Forelimb muscle (tissue), 1 donor: ENCODE measurements at places on chromosomes 2 and 18. TPM values are rescaled to one million over a fixed set of nuclear protein-coding genes. Genes with fewer than 3 reads are reported as not detected.

GRCh38 chr18:79738581-79739439, 58.9 kb upstream of the KCNG2 start:
- DNase-seq = peak; percentile 29

- DNase-seq = no peak
Measured at GRCh38 chr2:62344472-62344871, 148.6 kb downstream of the B3GNT2 start.

DNA sequence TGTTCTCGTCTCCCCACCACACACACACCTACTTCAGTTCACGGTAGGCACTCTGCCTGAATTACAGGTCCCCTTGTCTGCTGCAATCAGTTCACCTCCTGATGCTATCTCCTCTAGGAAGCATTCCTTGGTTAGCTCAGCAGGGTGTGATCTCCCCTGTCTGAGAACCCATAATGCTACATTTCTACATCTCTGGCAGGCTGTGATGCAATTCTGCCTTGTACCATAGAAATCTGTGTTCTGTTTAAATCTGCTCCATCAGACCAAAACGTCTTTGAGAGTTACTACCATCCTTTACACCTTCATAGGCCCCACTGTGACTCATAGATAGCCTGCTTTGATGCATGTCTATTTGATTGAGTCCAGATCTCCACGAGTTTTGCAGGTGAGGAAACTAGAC, 103.9 kb downstream of the TTC32 start:
- DNase-seq = no peak

- DNase-seq = no peak
Measured at GRCh38 chr18:25457126-25457525, 105.2 kb upstream of the ZNF521 start.

GRCh38 chr2:223797811-223798721, 39.3 kb downstream of the AP1S3 start:
- peak; percentile 11 for DNase-seq

DNA sequence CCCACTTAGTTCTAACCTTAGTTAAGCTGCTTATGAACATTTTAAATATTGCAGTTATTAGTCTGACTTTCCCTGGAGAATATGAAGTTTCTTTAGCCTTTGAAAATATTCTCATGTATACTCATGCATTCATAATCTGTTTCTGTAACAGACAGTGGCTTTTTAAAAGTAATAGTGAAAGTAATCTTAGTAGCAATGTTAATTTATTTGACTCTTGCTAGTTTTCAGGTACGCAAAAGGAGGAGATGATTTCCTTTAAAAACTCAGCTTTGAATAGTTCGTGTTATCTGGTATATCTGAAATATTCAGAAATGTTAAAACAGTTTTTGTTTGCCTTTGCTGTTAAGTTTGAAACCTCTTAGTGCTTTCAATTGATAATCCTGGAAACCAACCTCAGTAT, 3.8 kb downstream of the ANKRD12 start:
- no peak for DNase-seq

DNA sequence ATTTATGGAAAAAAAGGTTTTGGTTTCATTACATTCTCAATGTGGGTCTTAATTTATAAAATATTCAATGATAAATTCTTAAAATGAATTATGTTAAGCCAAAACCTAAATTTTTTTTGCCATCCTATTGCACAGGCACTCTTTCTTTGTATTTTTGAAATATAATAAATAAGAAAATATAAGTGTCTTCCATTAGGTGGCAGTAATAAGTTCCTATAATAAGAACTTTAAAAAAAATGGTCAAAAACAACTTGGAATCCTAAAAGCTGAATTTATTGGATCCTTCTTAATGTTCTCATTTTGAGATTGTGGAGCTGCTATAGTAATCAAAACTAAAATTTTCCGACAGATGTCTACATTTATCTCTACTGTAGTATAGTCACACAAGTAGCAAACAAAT, 5.7 kb downstream of the CALCRL start:
- no peak for DNase-seq

GRCh38 chr18:8603663-8604520, 5.3 kb upstream of the RAB12 start:
- DNase-seq = no peak

- DNase-seq = no peak
Measured at GRCh38 chr2:71662665-71663394, 209.5 kb downstream of the DYSF start.

DNA sequence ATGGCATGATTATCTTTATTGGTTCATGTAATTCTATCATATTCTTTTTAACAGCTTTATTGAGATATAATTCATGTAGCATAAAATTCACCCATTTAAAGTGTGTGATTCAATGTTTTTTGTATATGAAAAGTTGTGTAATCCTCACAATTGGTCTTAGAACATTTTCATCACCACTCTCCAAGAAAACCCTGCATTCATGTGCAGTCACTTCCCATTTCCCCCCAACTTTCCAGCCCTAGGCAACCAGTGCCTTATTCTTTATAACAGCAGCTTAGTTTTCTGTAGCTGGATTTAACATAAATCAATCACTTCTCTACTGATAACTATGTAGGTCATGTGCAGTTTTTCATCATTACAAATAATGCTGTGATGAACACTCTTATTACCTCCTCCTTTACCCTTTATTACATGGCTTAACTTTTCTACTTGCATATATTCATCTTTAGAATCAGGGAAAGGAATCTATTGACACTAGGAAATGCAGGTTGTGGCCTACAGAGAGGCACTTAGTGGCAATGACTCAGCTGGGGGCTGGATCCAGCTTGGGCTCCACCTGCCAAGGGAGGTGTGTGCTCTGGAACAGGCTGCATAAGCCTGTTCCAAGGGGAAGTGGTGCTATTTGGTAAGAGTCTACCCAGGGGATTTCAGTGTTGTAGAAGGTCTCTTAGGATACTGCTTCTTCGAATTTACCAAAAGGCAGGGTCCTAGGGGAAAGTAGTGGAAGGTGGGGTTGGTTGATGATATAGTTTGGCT, 89.1 kb downstream of the ETAA1 start:
- DNase-seq = no peak

DNA sequence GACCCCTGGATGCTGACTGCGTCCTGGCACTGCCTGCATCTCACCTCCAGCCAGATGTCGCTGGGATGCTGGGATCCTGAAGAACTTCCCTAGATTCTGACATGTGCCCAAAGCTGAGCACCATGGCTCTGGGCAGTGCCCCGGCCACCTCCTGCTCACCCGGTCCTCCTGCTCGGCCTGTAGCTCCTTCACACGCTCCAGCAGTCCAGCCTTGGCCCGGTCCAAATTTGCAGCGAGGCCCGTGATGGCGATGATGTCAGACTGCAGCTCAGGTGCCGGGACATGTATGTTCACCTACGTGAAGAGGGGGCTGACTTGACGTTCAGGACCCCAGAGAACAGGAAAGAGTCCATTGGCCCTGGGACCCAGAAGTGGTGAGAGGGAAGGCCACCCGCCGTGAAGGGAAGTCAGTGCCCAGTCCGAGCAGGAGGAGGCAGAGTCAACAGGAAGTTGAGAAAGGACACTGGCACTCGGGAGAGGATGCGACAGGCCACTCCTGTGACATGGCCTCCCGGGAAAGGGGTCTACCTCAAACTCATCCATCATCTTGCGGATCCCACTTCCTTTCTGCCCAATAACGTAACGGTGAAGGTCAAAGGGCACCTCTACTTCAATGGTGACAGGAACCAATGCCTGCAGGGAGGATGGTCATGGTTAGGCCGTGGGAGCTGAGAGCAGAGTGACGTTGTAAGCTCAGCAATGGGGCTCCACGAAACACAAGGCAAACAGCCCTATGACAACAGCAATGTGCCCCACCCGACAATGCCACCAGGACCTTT, 46.7 kb downstream of the ANO7 start:
- no peak for DNase-seq

- DNase-seq = no peak
Measured at GRCh38 chr2:159592441-159592840, 23.9 kb downstream of the BAZ2B start.

DNA sequence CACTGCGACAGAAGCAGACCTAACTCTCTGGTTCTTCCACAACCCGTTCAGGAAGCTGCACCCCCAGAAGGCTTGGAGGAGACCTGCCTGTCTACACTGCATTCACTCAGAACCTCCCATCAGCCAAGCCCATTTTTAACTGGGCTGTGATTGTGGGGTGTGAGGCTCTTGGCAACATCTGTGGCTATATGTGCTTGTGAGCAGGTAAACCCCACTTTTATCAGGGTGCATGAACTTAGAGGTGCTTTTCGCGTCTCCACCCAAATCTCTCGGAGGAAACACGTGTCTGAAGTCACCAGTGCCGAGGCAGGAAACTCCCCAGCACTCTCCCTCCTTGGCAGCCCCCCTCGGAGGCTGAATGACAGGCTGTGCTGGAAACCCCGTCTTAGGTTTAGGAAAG, 158.2 kb upstream of the SALL3 start:
- DNase-seq = no peak

GRCh38 chr2:31011587-31011986, 126.7 kb downstream of the GALNT14 start:
- no peak for DNase-seq

Gene RASGRP3
- polyA plus RNA-seq = 29.9 TPM

Gene TMEM200C
- polyA plus RNA-seq = 0.75 TPM

Gene DCDC2C
- polyA plus RNA-seq = 0.46 TPM

Gene SAG
- polyA plus RNA-seq = 0.10 TPM

Gene SNTG2
- 0.46 TPM for polyA plus RNA-seq

Gene UCN
- 1.9 TPM for polyA plus RNA-seq

Gene DOCK10
- polyA plus RNA-seq = 16.3 TPM

Gene HRH4
- polyA plus RNA-seq = 0.08 TPM
